Neural crest cell (in vitro differentiated cells): ENCODE measurements at places on chromosomes 12 and 14.

DNA sequence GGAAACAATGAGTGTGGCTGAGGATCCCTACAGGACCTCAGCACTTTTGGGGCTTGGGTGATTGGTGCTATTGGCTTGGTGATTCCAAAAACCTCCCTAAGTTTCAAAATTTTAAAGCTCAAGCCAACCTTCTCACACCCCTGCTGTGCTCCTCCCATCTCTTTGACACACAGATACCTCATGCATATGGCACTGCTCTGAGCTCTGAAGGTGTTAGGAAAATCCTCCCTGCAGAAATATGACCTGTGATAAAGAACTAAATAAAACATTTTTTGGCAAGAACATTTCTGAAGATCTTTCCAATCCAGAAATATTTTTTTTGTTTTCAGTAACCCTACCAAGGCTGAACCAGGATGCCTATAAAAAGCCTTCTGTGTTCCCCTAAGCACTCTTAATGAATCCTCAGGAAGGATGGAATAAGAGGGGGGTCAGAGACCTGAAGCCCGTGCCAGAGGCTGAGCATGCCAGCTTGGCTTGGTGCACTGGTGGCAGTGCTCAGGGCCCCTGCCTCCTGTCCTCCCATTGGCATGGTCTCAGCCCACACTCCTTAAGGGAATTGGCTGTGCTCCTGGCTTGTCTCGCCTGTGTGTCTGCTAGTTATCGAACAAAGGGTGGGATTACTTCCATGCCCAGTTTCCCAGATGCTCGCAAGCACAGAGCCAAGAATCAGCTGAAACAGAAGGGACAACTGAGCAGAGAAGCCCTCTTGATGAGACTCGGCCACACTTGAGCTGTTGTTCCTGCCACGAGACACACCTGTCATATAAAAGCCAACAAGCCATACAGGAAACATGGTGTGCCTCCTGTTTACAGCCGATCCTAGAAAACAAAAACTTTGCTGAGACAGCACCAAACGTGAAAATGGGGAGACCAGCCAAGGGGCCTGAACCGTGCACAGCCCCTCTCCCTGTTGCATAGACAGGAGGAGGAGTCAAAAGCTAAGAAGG is 132.7 kb upstream of the EEA1 start:
- DNase-seq = no peak

DNA sequence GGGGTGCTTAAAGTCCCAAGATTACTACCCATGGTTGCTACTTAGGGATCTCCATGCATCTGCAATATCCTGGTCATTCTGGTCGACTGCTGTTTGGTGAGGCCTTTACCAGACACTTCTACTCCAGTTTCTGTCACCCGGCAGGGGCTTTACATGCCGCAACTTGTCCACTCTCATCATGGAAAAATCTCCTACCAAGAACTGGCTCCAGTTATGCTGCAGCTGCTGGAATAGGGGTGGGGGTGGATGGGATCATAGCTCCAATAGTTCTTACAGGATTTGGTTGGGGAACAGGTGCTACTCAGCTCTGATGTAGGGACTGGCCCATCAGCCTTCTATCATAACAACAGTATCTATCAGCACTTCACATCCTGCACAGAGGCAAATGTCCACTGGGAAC is 51.6 kb downstream of the SPTB start:
- DNase-seq = no peak

DNA sequence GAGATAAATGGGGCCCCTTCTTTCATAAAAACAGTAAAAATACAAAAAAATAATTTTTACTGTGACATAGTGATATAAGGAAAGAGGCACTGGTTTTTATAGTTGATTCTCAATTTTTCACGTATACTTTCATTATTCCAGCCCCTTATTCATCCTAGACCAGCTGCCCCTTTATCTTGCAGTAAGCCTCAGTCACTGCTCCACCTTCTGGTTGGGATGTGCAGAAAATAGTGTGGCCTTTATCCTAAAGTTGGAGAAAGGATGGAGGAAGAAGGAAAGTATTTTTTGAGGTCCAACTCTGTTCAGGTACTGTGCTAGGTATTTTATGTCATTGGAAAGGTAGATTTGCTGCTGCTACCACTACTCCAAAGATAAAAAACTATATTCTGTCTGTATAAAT is 172.7 kb downstream of the ANO6 start:
- DNase-seq = peak; percentile 8

- no peak for DNase-seq
These were observed 12.2 kb downstream of the DDX55 start for GRCh38 chr12:123614110-123614509.

- no peak for DNase-seq
These were observed 3.3 kb upstream of the KRT79 start for GRCh38 chr12:52837413-52837741.

DNA sequence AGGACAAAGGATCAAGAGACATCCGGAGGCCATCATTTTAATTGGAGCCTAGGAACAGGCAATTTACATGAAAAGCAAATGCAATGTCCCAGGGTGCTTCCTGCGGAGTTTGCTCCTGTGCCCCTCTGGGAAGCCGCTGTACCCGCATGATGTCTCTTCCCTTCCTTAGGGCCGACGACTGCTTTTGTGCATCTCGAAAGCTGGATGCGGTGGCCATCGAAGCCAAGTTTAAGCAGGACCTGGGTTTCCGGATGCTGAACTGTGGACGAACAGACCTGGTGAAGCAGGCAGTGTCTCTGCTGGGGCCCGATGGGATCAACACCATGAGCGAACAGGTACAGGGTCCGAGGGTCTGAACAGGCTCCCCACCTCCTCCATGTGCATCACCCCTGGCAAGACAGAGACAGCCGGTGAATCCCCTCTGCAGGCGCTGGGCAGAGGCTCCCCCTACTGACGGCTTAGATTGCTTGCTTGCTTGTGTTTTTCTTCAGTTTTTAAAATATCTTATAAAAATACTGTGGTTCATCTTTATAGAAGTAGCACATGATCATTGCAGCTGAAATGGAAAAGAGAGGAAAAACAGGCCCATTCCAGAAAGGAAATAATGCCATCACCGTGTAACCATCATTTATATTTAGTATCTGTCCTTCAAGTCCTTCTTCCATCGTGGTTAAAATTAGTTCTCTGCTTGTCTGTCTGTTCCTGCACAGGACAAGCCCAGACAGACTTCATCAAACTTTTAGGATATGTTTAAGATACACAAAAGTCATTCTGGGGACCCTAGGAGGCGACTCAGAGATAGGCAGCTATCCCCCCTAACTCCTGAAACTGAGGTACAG is 75.4 kb upstream of the PWP1 start:
- peak; percentile 46 for DNase-seq

DNA sequence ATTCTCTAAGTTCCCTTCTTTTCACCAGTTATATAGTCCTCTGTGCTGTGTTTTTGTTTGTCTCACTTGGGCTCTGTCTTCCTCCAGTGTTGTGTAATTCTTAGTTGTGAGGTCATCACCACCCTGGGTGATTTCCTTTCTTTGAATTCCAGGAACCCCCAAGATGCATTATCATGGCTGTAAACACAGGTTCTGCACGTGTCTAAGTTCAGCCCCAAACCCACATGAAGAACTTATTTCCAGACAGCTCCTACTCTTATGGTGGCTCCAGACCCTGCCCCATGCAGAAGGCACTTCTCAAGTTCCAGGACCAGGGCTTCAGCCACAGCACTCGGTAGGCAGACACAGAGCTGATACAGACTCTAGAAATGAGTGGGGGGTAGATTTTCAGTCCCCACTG is 560.5 kb downstream of the BCL11B start:
- DNase-seq = no peak

- DNase-seq = no peak
These were observed 64.2 kb downstream of the MBIP start for GRCh38 chr14:36256126-36256801.

GRCh38 chr14:79496701-79497100 is 714.6 kb downstream of the DIO2 start:
- no peak for DNase-seq

DNA sequence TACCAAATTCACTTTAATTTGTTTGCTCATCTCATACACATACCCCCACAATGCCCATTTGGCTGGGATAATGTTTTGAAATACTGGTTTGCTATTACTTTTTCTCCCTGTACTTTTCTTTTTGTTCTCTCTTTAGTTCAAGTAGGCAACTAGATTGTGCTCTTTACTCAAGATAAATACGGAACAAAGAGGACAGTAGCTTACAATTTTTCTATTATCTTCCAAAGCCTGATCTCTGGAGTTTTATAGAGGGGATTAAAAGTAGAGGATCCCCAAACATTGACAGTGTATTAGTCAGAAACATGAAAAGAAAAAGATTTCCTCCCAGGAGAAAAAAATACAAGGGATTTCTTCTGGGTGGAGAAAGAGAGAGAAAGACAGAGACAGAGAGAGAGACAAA is 102.1 kb upstream of the FSCB start:
- no peak for DNase-seq

DNA sequence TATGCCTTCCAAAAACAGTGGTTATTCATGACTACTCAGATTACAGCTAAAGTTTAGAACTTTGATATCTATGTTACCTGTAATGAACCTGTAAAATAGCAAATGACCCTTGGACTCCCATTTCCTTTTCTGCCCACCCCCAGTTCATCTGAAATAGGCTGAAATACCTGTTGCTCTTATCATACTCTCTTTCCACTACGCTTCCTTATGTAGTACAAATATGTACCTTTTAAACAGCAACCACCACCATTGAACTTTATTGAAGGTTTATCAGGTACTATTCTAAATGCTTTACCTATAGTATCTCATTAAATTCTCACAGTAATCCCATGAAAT is 239.7 kb downstream of the SSPN start:
- DNase-seq = no peak

DNA sequence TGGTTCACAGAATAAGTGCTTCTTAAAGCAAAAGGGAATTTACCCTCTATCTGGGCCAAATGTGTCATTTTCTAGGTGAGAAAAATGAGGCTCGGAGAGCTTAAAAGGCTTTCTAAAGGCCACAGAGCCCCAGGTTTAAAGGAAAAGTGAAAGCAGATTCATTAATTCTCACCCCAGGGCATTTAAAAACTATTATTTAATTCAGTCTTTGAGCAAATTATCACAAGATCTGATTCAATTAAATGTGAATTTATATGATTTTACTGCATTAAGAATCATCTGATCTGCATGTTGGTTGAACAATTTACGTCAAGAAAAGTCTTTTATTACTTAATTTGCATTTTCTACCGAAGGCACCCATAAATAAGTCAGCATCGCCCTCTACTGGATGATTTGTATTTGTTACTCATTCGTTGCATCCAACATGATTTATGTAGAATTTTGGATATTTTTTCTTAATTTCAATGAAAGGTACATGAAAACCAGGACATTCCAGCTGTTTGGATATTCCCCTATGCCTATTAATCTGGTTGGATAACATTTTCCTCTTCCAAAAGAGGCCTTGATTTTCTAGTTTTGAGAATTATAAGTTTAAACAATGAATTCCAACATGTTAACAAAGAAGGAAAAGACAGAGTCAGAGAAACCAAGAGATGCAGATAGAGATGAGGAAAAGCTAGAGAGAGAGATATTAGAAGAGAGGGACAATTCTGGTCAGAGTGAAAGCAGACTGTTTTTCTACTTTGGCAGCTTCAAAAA is 19.1 kb upstream of the DHRS7 start:
- peak; percentile 13 for DNase-seq

DNA sequence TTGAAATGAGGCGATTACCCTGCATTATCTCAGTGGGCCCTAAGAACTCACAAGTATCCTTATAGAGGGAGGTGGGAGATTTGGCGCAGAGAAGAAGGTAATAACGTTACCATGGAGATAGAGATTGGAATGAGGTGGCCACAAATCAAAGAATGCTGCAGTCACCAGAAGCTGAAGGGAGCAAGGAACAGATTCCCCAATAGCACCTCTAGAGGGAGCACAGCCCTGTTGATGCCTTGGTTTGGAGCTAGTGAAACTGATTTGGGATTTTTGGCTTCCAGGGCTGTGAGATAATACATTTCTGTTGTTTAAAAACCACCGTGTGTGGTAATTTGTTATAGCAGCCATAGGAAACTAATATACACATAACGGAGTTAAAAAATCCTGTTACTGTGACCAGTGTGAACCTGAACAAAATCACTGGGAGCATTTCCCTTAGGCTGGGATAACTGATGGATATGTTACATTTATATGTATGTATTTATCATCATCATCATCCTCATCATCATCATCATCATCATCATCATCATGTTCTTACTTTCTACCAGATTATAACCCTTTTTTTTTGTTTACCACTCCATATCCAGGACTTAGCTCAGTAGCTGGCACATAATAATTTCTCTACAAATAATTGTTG is 100.3 kb downstream of the LIN7A start:
- DNase-seq = peak; percentile 18

GRCh38 chr12:121590476-121591143 is 9.8 kb upstream of the KDM2B start:
- DNase-seq = peak; percentile 39

DNA sequence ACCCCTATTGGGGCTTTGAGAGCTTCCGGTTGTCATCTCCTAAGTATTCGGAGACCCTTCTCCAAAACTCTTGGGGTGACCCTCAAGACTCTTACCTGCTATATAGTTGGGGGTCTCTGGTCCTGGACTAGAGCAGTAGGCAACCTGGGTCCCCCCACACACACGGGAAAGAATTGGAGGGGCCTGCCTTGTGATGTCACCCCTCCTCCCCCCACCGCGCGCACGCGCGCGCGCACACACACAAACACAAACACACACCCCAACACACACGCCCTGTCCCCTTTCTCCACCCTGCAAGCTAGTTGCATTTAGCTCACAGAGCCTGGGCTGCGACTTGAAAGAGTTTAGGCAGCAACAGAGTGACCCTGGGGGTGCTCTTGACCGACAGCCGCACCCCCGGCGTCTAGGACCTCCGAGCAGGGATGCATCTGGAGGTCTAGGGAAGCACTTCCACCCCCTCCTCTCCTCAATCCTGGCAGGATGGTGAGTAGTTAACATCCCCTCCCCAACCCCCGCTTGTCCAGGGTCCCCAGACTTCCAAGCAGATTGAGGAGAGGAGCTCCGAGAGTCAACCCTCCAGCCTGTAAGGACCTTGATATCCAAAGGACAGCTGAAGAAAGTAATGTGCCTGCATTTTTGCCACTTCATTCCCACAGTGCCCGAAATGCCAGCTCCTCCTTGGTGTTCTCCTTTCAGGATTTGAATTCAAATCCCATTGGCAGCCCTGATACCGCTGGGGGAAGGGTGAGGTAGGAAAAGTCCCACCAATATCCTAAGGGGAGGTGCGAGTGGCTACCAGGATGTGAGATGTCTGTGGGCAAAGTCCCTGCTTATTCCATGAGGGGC is 1.4 kb upstream of the DNAJC14 start:
- DNase-seq = peak; percentile 62
